Tongue (tissue), 3 donors: ENCODE measurements at places on chromosomes 6 and 20.

GRCh38 chr20:50017576-50018248 is 34.9 kb downstream of the SNAI1 start:
- no peak for DNase-seq

DNA sequence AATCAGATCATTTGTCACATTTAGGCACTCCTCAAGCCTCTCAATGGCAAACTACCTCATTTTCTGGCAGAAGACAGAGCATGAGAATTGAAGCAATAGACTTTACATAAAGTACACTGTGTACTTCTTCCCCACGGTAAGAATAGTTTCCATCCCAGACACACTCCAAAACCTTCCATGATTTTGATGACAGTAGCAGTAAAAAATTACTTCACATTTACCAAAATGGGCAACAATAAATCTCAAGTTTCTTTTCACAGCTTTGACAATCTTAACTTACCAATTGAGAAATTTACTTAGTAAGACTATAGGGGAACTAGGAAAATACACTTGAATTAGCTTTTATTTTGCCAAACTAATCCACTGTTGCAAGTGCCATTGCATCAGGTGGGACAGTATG is 353.8 kb downstream of the HAO1 start:
- DNase-seq, result peak; percentile 6

- no peak for DNase-seq
These were observed 222.7 kb upstream of the GMDS start for GRCh38 chr6:2467929-2468600.

GRCh38 chr6:170125456-170126300 is 165.2 kb downstream of the DLL1 start:
- DNase-seq, result peak; percentile 43

DNA sequence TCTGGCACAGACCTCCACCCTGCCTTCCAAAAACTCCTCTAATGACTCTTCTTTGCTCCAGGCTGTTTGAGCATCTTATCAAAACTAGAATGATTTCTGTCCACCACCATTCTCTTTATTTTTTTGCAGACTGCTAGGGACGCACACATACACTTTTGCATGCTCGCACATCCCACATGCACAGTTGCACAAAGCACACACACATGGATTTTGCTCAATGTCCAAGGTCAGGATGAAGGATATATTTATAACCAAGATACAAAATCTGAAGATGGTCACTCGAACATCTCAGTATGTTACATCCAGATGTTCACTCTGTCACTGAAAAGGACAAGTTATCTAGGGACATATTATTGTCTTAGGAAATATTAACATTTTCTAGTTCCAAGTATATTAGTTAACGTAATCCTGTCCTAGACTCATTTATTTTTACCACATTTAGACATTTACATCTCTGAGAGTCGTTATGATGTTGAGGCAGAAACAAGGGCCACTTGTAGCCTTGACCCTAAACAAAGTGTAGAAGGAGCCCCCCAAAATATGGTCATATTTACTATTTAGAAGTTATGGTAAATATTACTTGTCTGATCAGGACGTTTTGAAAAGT is 3.4 kb upstream of the SIM1 start:
- DNase-seq, result no peak

DNA sequence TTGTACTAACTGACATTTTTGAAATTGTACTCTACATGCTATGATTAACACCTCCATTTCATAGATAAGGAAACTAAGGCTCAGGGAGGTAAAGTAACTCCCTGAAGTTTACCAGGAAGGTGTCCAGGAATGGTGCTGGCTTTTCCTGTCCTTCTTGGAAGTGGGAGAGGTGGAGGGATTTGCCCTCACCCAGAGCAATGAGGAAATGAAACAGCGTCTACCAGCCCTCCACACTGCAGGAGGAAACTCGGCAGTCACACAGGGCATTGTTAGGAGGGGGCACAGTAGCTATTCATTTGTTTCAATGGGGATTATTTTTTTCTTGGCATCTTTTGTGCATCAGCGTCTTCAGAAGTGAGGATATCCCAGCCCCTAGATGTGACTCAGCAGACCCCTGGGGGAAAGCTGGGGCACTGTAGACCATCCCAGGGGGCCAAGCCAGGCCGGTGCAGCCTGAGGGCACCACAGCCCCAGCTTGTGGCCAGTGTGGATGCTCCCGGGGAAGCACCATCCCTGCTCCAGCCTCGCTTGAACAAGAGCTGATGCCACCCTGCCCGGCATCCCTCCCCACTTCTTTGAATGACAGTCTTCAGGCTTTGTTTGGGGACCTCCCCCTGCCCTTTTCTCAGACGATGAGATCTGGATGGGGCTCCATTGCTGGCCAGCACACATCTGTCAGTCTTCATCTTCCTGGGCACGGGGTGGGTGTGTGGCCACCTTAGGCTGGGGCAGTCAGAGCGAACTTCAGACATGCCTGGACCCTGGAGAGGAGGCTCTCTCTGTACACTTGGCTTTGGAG is 224.4 kb upstream of the PMEPA1 start:
- no peak for DNase-seq

GRCh38 chr6:107154131-107154800 is 39.0 kb upstream of the BEND3 start:
- DNase-seq, result peak; percentile 35

- DNase-seq, result no peak
These were observed at the start of gene SLC32A1 for GRCh38 chr20:38723848-38724625. TSS of gene SLC32A1 (plus strand) at chr20:38724486. CDS start at chr20:38724725, 239 bp downstream.

DNA sequence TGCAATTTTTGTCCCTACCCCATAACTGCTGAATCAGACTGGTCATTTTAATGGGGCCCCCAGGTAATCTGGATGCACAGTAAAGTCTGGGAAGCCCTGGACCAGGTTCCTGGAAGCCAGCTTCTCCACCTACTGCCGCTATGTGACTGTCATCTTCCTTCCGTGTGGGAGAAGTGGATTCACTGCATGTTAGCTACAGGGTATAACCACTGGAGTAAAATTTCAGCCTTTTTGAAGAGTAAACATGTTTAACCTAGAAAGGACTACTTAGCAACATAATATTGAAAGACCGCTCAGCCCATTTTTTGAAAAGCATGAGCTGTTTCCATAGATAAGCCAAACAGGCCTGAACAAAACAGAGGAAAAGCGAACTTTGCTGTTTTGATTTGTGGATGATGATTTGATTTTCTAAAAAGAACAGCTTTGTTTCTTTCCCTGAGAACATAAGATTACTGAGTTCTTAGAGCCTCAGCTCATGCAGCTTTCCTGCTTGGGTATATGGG is 208.1 kb downstream of the PLCB4 start:
- peak; percentile 21 for DNase-seq

DNA sequence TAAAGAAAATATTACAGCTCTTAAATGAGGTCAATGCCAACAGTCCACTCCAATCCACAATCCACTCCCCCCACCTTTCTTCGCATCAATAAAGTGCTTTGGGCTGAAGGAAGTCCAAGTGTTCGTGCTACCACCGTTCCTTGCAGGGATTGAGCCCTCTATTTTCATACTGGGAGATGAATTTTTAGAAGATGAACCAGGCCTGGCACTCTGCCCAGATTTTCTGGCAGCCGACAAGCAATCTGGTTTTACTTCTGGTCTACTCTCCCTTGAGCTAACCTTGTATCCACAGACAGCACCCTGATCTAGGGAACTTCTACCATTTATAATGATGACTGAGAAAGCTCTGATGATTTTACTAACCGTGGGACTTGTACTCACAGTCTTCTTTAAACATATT is 72.3 kb downstream of the BTBD9 start:
- DNase-seq, result peak; percentile 84
